ENCODE measurements at places on chromosomes 4 and X.

- DNase-seq = no peak
These were observed 1.4 kb downstream of the PLXNB3 start for GRCh38 chrX:153765138-153766079.

GRCh38 chrX:12874581-12874980 lies 7.7 kb downstream of the TLR7 start:
- DNase-seq = no peak

DNA sequence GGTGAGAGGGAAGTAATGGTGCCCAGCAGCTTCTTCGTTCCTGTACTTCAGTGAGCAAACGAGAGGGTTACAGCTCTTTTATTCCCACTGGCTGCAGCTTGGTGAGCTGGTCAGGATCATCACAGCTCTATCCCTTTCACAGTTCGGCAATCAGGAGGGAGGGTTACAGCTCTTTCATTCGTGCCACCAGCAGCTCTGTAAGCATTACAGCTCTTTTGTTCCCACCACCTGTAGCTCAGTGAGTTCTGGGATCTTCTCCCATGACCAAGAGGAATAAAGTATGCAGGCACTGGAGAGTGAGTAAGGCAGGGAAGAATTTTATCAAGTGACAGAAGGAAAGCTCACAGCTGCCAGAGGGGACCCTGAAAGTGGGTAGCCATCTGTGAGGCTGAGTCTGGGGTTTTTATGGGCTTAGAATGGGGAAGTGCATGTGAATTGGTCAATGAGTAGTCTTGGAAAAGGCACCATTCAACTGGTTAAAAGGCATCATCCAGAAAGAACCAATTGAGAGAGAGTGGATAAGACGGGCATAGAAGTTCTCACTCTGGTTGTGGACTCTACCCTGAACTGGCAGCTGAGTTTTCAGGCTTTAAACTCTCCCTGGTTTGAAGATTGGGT lies 123.7 kb downstream of the COX18 start:
- no peak for DNase-seq

GRCh38 chr4:175561696-175562095 lies 250.4 kb downstream of the GPM6A start:
- DNase-seq = no peak

DNA sequence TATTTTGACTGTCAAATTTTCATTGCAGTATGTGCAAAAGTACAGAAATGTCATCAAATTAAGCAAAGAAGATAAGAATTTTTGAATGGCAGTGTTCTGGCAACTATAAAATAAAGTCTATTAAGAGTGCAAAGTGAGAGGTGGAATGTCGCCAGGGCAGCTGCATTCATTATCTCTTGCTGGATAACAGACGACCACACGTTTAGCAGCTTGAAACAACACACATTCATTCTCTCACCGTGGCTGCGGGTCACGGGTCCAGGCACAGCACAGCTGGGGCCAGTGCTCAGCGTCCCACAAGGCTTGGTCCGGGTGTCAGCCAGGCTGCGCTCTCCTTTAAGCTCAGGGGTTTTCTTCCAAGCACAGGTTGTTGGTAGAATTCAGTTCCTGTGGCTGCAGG lies 113.9 kb downstream of the GPR143 start:
- no peak for DNase-seq

DNA sequence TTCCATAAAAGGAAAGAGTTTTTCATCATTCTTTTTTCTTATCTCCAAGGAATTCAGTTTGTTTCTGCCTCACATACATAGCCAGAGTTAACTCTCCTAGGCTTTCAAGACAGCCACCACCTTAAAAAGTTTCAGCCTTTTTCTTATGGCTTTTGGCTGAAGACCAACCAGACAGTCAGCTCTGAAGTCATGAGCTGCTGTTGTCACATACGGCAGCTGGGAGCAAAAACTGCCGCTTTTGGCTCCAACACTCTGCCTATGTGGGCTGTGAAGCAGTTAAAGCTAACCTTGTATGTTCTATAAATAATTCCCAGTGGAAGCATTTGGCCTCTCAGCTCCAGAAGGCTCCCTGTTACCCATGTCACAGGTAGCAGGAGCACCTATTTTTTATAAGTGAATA lies 104.1 kb downstream of the KLHL4 start:
- DNase-seq = no peak

All from bone marrow (tissue), 2 donors.